ENCODE measurements at places on chromosomes 12 and 14.

GRCh38 chr12:59067083-59067482 lies 146.8 kb upstream of the LRIG3 start:
- no peak for DNase-seq

GRCh38 chr14:97187916-97188315 lies 390.7 kb downstream of the VRK1 start:
- no peak for DNase-seq

- DNase-seq: no peak
These were observed 27.9 kb upstream of the HECTD1 start for GRCh38 chr14:31235462-31235861.

DNA sequence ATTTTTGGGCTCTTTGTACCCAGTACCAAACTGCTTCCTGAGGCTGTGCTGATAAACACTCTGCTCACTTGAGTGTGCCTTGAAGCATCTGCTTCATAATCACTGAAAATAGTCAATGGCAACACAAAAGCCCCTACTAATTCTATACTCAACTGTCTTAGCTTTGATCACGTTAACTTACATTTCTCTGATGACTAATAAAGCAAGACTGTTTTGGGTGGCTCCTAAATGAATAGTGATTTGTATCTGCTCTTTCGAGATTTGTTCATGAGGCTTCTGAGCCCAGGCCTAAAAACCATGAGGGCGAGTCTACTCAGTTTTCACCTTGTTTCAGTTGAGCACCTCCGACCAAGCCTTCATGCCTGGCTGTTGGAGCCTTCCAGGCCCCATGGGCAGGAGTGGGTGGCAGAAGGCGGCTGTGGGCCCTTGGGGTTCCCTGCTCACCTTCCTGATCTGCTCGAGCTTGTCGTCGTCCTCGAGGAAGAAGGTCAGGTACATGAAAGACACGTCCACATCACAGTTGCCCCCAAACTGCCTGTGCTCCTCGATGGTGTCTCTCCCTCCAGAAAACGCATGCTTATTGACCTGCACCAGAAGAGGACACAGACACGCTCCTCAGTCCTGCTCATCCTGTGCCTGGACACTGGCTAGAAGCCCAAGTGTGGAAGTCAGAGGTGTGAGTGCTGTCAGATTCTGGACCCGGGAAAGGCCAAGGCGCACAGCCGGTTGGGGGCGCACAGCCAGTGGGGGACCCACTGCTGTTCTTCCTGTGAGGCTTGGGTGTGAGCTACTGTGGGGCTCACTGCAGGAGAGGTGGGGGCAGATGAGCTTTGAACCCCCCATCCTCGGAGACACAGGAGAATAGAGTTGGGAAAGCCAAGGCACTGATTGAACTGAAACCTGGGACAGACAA lies 13.7 kb downstream of the SLC25A47 start:
- no peak for DNase-seq

GRCh38 chr12:56029166-56029519 lies 8.3 kb downstream of the IKZF4 start:
- DNase-seq: no peak

- no peak for DNase-seq
These were observed 17.0 kb downstream of the VCPKMT start for GRCh38 chr14:50099335-50099734.
